ENCODE measurements at places on chromosomes 4 and X.

DNA sequence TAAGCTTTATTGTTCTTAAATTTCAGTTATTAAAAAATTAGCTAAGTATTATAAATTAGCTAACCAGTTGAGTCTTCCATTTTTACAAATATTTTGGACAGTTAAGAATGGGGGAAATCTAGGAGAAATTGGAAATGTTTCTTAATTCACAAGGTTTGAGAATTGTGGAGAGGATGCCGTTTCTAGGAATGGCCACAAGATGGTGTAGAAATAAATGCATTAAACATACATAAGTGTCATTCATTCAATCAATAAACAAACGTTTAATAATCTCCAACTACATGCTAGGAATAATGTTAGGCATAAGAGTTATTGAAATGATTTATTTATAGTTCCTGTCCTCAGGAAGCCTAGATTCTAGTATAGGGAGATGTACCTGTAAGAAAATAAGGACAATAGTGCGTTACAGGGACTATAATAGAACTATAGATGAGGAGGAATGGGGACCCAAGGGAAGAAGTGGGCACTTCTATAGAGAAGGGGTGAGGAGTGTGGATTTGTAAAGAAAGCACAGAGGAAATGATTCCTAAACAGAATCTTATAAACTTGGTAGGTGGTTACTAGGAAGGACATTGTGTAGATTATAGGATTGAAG is 195.7 kb upstream of the ANK2 start:
- DNase-seq, result no peak

DNA sequence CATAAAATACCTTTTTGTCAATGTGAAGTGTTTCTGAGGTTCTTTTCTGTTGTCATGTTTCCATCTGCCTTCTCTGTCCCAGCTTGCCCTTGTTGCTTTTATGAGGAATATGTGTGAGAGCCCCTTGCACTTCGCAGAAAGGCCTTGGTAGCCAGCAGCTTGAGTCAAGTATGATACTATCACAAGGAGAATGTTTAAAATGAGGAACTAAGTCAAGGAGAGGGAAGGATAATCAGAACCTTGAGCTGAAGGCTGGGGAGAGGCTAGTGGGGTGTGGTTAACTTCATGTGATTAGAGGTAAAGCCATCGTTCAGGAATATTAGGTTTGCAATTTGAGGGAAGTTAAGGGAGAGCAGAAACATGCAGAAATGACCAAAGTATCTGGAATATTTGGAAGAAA is 12.7 kb downstream of the PGK1 start:
- no peak for DNase-seq

GRCh38 chr4:185015108-185015507 is 3.2 kb upstream of the HELT start:
- DNase-seq, result no peak

DNA sequence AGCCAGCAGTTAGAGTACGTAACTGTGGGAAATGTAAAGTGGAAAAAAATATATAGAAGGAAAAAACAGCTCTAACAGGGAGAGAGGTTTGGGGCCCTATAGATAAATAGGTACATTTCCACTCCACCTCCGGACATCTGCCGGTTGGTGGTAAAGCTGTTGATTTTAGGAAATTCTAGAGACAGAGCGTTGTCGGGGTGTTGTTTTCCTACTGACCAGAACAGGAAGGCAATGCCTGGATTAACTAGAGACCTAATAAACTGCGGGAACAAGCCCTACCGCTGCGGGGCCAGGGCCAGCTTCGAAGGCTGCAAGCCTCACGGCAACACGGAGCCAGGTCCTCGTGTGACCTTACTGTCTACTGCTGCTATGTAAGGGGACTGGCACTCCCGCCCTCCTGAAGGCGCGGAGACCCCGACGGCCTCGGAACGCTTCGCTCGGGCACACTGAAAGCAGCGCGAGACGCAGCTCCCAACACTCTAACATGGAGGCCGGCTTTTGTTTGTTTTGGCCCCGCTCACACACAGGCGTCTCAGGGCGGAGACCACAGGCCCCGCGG is 702 bp upstream of the CDKN2AIP start:
- DNase-seq, result no peak

- DNase-seq, result no peak
These were observed 89.6 kb downstream of the KCNIP4 start for GRCh38 chr4:21858971-21859370.

DNA sequence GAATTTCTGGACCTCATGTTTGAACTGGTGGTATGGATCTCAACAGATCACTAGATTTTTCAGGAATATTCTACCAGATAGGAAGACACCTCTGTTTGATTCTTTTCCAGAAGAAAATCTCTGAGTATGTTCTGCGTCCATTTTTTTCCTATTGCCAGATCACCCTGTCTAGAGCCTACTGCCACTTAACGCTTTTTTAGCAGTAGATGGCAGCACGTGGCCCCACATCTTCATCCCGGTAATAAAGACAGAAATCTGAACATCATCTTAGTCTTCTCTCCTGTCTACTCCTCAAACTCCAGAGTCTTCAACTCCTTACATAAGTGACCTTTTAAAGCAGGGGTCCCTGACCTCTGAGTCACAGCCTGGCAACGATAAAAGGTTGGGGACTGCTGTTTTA is 184.7 kb downstream of the TMA16 start:
- DNase-seq, result no peak

DNA sequence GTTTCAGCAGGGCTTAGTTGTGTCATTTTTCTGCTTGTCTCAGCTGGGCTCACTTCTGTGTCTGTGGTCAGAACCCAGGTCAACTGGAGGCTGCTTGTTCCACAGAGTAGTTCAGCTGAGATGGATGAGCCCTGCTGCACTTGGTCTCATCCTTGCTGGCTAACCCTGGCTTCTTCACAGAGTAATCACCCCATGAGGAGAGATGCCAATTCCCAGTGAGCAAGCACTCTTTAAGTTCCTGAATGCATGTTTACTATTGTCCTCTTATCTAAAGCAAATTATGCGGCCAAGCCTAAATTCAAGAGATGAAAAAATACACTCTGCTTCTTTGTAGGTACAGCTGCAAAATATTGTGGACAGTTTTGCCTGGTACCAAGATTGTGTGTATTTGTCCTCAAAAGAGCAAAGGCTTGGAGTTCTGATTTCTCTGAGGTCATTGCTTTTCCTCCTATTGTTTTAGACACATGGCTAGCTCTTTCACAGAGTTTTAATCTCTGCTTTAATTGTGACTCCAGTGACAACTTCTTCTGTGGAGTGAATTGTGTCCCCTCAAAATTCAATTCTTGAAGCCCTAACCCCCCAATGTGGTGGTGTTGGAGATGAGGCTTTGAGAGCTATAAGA is 236.6 kb upstream of the ANKRD50 start:
- DNase-seq, result no peak

- no peak for DNase-seq
These were observed 867.8 kb downstream of the CCSER1 start for GRCh38 chr4:90994851-90995574.

DNA sequence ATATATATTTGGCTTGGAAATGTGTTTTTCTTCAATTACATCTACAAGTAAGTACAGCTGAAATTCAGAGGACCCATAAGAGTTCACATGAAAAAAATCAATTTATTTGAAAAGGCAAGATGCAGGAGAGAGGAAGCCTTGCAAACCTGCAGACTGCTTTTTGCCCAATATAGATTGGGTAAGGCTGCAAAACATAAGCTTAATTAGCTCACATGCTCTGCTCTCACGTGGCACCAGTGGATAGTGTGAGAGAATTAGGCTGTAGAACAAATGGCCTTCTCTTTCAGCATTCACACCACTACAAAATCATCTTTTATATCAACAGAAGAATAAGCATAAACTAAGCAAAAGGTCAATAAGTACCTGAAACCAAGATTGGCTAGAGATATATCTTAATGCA is 26.1 kb downstream of the NUDT6 start:
- DNase-seq, result no peak

DNA sequence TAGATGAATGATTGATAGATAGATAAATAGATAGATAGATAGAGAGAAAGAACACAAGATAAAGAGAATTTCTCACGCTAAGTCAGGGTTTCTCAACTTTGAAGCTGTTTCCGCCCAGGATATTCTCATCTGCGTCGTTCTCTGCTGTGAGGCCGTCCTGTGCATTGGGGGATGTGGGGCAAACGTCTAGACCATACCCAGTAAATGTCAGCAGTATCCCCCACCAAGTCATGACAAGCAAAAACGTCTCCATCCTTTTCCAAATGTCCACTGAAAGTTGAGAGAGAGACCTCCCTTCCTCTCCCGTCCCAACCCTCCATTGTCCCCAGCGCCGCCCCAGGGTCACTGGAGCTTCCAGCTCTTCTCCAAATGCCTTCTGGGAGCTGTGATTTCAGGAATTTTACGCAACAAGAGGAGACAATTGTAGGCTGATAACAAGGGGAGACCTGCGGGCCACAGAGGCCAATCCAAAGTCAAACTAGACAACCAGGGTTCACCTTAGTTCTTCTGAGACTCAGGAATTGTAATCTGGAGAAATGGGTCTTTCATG is 8.9 kb upstream of the CRLF2 start:
- no peak for DNase-seq

DNA sequence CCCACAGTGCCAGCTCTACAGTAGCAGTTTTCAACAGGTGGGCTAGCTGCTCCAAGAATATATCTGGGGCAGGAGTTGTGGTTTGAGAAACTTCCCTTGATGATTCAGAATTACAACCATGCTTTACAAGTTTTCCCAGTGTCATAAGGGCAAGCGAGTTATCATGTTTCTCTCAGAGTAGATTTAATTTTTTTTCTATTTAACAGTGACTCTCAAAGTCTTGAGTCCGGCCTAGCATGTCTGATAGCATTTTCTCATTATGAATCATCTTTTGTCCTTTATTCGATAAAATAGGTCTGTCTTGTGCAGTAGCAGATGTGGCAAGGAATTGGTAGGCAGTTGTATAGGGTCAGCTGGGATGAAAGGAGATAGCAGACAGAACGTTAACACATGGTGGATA is 62.2 kb upstream of the SPANXD start:
- no peak for DNase-seq

DNA sequence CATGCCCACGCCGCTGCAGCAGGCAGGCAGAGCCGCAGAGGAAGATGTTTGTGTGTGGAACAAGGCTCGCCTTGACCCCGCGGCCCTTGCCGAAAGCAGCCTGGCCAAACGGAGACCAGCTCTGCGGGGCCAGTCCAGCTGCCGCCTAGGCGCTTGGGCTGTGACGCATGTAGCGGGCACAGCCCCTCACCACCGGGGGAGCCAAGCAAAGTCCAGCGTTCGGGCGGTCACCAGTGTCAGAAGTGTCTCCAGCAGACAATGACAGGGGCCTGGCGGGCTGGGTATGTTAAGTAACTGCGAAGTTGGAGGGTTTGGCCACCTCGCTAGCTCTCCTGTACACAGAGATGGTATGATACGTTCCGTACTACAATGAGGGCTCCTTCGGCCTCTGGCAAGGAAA is 1.3 kb downstream of the AMER1 start:
- peak; percentile 55 for DNase-seq

GRCh38 chrX:135315864-135316263 is 6.6 kb downstream of the ETDC start:
- DNase-seq, result no peak

DNA sequence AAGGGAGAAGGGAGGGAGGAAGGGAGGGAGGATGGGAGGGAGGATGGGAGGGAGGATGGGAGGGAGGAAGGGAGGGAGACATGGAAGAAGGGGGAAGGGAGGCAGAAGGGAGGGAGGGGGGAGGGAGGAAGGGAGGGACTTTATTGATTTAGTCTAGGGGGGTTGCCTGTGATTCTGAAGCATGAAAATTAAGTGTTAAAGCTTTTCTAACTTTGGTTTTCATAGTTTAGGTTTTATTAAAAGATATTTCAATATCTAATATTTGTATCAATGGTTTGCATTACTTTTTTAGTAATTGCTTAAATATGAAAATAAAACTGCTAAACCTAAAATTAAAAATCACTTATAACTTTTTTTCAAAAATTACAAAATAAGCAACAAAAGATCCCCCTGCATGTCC is 2.4 kb downstream of the PALLD start:
- DNase-seq, result no peak

DNA sequence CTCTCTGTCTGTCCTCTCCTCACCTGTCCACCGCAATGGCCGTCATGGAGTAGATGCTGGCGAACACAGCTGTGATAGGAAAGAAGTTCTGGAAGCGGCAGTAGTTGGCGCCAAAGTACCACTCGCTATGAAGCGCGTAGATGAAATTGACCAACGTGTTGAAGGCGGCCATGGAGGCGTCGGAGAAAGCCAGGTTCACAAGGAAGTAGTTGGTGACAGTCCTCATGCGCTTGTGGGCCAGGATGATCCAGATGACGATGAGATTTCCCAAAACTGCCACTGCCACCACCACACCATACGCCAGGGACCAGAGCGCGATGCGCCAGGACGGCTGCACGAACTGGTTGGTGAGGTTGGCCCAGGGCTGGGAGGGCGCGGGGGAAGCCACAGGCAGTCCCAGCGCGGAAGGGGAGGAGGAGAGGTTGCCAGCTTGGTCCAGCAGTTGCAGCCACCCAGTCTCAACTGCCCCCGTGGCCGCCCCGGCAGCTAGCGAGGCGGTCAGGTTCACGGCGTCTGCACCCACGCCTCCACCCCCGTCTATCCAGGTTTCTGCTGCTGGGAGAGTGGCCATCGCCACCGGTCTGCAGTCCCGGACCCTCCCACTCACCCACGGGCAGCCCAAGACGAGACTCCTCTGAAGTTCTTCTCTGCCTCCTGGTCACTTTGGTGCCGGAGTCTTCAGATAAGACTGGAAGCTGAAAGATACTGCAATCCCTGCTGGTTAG is 518 bp downstream of the TACR3 start:
- peak; percentile 85 for DNase-seq

- no peak for DNase-seq
These were observed 22.6 kb downstream of the SLC25A4 start for GRCh38 chr4:185165605-185166063.

DNA sequence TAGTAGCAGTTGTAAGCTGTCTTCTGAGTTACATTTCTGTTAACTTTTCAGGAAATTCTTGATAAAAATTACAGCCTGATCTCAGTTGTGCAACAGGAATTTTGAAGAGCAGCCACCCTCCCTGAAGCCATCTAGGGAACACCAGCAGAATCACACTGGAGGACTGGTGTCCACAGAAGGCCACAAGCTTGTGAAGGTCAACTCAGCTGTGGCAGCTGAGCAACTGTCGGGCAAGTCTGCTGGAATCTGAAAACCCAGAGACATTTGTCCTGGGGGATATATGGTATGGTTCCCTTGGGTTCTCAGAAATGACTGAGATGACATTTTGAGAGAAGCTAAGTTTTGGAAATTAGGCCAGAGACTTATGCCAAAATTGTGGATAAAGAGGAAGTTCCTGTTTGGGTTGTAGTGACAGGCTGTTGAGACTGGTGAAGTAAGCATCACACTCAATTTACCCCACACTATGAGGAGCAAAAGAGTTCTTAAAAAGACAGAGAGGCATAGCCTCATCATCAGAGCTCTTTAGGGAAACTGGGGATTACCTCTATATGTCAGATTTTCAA is 78.1 kb upstream of the TNIP3 start:
- DNase-seq, result no peak

DNA sequence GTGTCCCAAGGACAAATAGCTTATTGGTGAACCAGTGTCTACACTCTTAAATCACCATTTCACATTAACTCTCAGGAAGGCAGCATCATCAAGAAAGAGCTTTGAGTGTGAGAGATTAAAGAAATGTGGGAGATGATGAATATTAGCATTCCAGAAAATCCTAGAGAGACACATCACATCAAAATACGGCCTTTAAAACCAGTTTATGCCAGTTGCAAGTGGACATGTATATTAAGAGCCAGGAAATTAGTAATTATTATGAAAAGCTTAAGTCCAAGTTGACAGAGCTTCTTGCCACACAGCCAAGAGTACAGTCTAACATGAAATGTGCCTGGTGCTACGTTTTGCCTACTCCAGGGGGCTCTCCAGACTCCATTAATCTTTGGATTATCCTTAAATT is 503.0 kb upstream of the BOD1L1 start:
- DNase-seq, result no peak

Data from endodermal cell (in vitro differentiated cells).